ENCODE measurements at places on chromosomes 5 and 9.
A peak's percentile ranks its signal among the peaks of the same experiment; 100 is the strongest.

DNA sequence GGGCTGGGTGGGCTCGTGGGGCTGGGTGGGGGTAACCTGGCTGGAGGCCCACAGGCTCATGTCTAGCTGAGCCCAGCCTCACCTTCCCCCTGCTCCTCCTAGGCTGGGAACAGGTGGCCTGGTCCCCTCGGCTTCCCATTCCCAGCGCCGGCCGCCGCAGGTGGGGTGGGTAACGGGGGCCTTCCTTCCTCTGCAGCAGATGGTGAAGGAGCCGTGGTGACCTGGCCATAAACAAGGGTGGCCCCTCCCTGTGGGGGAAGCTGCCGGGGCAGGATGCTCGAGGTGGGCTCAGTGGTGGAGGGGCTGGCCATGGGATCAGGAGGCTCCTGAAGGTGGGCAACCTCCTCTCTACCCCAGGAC is 41.0 kb upstream of the EGFL7 start:
- DNase-seq, result no peak

DNA sequence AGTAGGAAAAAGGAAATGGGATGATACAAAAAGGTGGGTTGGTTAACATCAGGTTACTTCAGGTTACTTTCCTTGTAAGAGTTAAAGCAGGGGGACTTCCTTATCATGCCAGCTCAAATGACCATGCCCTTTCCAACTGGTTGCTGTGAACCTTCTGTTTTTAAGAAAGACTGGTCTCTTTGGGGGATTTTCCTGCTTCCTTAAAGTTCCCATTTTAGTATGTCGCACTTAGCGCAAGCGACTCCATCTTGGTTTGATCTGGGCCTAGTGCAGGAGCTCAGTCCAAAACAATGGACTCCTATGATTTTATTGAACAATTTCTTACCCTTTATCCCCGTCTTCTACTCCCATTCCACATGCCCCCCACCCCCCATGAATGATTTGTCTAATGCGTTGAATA is 169.8 kb downstream of the INSYN2B start:
- no peak for DNase-seq

DNA sequence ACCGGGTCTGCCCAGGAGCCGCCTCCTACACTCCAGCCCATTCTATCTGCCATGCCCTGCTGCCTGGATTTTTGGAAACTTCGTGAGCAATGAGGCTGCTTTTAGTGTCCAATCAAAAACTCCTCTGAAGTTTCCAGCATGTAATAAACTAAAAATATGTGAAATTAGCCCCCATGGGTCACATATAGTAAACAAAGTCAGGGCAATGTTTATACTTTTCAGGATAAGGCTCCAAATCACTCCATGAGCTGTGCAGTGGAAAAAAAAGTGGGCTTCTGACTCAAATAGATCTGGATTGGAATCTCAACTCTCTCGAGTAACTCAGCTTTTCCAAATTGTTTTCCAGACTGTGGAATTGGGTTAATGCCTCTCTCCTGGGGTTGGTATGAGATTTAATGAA is 68.2 kb downstream of the PIK3R1 start:
- no peak for DNase-seq

- no peak for DNase-seq
These were observed 16.8 kb downstream of the AFAP1L1 start for GRCh38 chr5:149288436-149288835.

- DNase-seq, result no peak
These were observed 7.6 kb upstream of the EQTN start for GRCh38 chr9:27304521-27304920.

DNA sequence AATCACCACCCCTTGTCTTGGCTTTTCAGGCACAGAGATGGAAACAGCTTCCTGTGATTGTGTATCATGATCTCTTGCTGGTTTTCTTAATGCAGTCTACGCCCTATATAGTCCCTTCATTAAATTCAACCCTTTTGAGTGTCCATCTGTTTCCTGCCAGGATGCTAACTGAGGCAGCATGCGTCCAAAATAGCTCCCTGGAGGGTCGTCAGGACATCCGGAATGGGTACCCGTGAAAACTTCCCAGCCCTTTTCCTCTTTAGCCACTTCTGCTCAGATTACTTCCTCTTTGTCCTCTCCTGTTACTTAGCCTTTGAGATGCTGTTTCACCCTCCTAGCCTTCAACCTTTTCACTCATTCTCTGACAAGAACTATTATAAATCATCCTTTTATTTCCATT is 79.8 kb upstream of the KLF9 start:
- no peak for DNase-seq

- peak; percentile 93 for DNase-seq
These were observed 22.5 kb upstream of the PTPN3 start for GRCh38 chr9:109520475-109521132.

- DNase-seq, result no peak
These were observed 274.2 kb upstream of the CCNH start for GRCh38 chr5:87686975-87687374.

DNA sequence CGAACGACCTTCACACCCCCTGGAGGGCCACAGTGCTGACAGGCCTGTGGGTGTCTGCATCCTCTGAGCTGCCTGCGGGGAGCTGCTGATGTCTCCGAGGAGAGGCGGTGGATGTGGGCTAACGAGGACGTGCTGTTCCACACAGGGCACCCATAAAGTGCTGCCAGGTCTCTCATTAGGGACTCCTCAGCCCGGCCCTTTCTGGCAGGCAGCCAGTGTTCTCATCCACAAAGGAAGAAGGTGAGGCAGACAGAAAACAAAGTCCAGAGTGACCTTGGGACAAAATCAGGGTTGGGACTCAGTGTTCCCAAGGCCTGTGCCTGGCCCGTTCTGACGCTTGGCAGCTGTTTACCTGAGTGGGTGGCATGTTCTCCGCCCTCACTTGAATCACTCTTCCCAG is 29.3 kb downstream of the CARTPT start:
- peak; percentile 64 for DNase-seq

DNA sequence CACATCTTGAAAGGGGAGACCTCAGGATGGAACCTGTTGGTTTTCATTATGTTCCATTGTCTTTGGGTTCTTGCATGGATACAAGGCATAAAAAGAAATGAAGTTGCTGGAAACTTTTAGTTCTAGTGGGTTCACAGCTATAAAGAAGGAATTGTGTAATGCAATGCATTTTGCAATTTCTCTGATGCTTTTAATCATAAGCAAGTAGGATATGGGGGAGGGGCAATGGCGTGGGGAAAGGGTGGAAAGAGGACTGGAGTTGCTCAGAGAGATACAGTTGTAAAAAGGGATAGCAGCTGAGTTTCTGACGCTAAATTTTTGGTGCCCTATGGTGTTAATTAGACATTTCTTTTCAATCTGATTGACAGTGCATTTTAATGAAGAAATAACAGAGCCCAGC is 88.6 kb upstream of the FANCC start:
- no peak for DNase-seq

GRCh38 chr5:65171645-65172044 is 310.1 kb downstream of the ADAMTS6 start:
- DNase-seq, result peak; percentile 7

- no peak for DNase-seq
These were observed 52.4 kb downstream of the PRRC2B start for GRCh38 chr9:131446276-131446675.

GRCh38 chr5:146072595-146072994 is 32.8 kb downstream of the PLAC8L1 start:
- no peak for DNase-seq

DNA sequence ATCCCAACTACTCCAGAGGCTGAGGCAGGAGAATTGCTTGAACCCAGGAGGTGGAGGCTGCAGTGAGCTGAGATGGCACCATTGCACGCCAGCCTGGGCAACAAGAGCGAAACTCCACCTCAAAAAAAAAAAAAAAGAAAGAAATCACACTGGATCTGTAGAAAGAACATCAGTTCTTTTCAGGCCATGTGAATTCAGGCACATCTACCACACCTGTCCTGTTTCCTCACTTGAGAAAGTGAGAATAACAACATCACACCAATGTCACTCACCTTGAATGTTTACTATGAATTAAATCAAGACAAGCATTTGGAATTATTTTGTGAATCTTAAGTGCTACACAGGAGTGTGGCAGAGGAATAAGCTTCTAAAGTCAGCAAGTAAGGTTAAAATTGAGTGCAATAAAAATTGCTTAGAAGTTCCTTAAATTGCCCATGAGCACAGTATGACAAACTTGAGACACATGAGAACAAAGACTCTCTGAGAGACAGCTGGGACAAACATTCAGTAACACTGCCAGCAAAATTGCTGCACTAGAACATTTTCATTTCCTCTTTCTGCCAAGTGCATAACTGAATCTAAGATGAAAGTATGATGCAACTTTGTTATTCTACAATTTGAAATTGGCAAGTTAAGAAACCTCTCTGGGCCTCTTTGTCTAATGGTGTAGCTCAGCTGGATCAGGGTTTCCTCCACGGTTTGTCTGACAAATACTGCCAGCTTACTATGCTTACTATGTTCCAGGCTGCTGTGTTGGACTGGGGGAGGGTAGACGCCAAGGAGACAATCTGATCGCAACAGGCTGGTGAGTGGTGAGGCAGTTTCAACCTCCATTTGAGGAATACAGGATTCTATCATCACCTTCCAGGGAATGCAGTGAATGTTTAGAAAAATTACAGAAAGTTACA is 1.9 kb upstream of the RIC1 start:
- DNase-seq, result no peak

GRCh38 chr9:37264539-37264938 is 144.2 kb downstream of the ZCCHC7 start:
- no peak for DNase-seq

DNA sequence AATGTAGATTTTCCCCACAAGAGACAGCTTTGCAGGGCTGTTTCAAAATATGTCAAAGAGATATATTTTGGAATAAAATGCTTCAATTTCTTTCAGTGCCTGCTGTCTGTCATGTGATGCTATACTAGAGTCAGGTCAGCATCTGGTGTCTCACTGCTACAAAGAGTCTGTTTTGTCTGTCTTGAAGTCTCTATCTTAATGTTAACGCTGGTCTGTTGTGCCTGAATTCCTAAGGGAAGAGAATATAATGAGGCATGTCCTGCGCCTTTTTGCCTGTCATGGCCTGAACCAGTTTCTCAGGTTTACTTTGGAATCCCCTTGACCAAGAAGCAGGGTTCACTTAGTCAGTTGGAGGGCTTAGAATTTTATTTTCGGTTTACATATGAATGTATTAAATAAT is 176.4 kb downstream of the PDZD2 start:
- DNase-seq, result no peak

DNA sequence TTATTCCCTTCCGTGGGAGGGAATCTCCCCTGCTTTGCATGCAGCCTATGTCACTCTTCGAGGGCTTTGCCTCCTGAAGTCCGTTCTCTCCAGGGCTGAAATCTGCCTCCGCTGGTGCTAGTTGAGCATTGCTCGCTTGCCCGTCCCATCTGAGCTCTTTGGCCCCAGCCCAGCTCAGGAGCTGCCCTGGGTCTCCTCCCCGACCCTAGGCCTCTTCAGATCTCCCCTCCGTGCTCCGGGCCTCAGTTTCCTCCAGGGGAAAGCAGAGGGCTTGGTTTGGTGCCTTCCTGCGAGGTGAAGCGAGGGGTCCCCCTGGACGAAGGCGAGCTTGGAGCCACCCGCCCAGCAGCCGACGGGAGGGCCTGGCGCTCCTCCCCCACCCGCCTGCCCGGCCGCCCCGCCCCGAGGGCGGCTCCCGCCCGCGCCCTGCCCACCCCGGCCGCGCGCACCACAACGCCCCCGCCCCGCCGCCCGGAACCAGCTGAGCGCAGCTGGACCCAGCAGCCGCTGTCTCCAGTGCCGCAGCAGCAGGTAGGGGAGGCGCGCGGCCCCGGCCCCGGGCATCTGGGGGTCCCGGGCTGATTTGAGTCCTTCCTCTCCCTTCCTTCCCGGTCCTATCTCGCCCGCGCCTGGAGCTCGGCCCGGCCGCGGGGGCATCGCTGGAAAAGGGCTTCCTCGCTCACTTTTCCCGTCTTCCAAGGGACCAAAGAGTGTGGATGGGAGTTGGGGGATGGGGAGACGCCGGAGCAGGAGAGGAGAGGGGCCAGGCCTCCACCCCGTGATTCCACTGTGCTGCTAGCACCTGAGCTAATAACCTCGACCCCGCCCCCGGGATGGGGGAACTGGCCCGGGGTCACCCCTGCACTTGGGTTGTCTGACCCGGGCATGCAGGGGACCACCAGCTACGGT is at the start of gene GSN:
Gene GSN, plus strand, starts transcription at position 474 of the 909 bp plus-strand sequence. CDS start 33,810 bp downstream, outside the sequence.
- peak; percentile 74 for DNase-seq

GRCh38 chr5:62214701-62215100 is 91.3 kb upstream of the KIF2A start:
- DNase-seq, result no peak

DNA sequence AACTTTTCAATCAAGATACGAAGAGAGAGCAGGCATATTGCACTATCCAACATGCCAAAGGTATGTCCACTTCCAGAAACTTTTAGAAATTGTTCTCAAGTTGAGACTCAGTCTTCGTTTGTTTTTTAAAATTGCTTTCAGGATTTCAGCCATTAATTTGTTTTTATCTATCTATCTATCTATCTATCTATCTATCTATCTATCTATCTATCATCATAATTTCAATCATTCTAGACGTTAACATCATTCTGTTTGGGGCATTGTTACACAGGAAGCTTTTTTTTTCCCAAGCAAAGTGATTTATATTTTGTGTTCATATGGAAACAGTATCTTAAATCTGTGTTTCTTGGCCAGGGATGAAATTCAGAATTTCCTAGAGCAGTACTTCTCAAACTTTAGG is 7.6 kb downstream of the ERAP2 start:
- DNase-seq, result no peak

DNA sequence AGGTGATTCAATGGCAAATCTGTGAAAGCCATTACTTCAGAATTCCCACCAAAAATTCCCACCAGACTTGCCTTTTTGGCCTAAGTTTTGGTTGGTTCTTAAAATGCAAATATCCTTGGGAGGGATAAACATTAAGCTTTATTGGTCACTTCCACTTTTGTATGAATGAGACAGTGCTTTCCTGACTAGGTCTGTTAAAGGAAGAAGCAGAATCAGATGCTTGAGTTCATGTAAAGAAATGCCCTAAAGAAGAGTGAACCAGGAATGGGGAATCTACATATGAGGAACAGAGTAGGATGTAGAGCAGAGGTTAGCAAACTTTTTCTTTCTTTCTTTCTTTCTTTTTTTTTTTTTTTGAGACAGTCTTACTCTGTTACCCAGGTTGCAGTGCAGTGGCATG is 129.3 kb downstream of the GCNT1 start:
- no peak for DNase-seq

DNA sequence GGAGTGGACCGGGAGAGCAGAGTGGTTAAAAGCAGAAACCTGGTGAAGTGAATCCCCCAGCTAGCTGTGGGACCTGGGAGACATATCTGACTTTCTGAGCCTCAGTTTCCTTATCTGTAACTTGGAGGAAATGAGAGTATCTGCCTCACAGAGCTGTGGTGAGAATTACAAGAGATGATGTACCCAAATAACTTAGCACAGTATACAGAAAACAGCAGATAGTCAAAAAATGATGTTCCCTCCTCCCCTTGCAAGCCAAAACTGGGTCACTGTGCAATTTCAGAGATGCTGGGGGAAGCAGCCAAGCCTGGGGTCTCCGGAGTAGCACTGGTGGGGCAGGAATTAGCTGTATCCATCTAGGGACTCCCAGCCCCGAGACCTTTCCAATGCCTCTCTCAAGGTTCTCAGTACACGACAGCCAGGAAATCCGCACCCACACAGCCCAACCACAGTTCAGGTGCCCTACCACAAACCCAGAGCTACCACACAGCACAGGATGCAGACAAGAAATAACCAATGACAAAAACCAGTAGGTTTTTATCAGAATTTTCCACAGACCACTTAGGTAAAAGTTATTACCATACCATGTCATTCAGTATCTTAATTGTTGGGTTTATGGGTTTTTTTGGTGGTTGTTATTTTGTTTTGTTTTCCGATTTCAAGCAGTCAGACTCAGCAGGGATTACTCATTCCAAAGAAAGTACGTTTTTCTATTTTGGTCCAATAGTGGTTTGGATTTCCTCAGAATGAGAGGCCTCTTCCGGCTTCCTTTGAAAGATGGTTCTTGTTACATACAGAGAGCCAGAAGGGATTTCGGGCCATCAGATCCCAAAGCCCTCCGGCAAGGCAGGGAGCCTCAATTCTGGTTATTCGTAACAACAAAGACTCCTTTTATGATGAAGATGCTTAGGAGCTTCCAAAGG is 4.9 kb upstream of the HRH2 start:
- DNase-seq, result no peak

Measured in T47D (cell line).